ENCODE measurements at places on chromosomes 1 and 21. TPM values are rescaled to one million over a fixed set of nuclear protein-coding genes. Genes with fewer than 3 reads are reported as not detected.

The OPRD1 gene
- not detected for total RNA-seq

The SPRR2B gene
- not detected for total RNA-seq

The S100A10 gene
- 165 TPM for total RNA-seq

The COL6A2 gene
- total RNA-seq: 583 TPM

The KLHDC8A gene
- total RNA-seq: not detected

The C1orf56 gene
- total RNA-seq: 4.9 TPM

The FCGR3A gene
- 29.3 TPM for total RNA-seq

The KCNE2 gene
- total RNA-seq: not detected

The HPDL gene
- total RNA-seq: not detected

The C1orf115 gene
- 63.0 TPM for total RNA-seq

The LIPI gene
- not detected for total RNA-seq

DNA sequence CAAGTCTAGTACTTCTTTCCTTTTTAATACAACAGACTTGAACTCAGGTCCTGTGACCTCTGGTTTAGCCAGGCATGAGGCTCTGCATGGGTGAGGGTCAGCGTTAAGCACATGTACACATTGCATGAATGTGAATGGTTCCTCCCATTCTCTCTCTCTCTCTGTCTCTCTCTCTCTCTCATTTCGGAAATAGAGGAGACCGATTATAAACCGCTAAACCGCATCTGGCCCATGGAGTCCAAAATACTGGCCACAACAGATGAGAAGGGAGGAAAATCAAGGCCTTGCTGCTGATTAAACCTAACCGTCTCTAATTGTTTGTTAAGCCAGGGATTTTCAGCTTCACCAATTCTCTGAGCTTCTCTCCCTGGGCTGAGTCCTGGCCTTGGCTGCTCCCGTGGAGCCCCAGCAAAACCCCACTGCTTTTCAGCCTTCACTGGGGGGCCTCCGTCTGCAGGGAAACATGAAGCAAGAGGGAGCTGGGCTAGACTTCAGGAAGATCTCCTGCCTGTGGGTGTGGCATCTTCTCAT, 6.6 kb downstream of the RSPO1 start:
- DNase-seq: no peak

DNA sequence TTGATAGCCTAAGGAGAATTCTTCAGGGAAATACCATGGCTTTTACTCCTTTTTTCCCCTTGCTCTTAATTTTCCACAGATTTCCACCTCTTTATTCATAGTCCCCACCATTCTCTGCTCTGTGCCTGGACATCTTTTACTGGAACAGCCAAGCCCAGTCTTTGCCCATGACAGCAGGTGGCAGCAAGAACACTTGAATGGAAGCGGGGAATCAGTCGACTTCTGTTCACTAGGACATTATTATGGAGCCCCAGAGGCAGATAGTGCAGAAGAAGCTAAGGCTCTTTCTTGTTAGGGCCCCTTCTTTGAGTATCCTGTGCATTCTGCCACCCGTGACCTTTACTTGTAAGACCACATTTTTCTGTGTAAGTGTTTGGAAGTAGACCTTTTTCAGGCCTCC, 6.3 kb downstream of the OR14I1 start:
- DNase-seq: no peak

GRCh38 chr1:32014199-32014947, 705 bp downstream of the KHDRBS1 start:
- peak; percentile 28 for DNase-seq

DNA sequence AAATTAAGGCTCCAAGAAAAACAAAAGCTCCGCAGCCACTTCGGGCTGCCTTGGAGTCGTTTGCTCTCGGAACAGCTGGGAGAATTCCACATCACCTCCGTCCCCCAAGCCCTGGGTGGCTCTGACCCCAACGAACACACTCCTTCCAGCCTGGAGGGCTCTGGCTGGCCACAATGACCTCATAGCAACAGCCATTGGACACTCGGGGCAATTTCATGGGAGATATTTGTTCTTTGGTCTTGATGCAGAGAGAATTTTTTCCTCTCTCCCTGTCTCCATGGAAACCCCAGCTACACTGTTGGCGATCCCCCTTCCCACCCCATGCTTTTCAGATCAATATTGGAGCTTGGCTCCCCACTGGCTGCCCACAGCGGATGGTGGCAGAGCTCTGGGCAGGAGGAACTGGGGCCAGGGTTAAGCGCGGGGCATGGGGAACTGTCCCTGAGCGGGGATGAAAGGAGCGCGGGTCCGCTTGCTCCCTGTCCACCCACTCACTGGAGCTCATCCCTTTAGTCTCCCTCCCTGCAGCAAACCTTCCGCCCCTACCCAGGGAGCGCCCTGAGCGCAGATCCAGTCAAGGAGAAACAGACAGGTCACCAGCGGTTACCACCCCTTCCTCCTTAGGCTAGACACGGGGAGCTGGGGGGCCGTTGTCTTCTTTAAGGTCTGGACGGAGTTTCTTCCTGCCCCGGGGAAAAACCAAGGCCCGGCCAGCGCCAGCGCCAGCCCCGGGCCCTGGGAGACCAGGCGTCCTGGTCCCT, 1.2 kb downstream of the WNT4 start:
- DNase-seq: no peak

GRCh38 chr1:235073968-235074522, 54.6 kb downstream of the TOMM20 start:
- no peak for DNase-seq

DNA sequence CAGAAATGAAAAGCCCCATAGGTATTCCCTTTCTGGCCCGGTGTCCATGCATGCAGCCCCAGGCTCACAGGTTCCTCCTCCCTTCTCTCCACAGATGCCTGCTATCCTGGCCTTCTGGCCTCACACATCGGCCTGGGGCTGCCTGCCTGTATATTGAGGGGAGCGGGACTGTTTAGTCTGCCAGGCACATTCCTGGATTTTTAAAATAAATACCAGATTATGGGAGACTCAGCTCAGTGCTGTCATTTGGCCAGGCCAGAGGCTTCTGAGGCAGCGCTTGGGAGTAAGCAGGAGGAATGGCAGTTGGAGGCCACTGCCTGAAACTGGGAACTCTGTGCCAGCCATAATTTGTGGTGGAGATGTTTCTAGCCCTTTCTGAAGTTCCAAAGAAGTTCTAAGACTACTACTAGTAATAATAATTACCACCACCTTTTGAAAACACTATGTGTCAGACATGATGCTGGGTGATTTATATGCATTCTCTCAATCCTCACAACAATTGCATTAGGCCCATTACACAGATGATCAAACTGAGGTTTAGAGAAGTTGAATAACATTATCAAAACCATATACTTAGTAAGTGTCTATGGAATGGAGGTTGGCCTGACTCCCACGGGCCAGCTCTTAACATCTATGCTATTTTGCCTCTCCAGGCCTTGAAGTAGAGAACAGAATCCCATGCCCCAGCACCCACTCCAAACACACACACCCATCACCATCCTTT, 107.6 kb downstream of the PLXNA2 start:
- DNase-seq: no peak

DNA sequence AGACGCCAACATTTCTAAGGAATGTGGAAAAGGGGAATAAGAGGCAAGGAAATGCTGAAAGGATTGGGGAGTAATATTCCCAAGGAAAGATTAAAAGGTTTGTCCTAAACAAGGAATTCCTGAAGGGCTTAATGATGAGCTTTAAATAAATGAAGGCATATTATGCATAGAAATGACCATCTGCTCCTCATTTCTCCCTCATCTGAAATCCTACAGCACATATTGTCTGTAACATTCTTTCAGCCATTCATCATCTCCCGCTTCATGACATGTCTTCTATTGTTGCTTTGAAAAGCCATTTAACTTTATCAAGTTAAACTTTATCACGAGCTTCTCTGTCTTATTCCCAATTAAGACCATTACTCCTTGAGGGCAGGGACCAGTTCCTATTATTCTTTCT, 608.7 kb upstream of the PLXNA2 start:
- DNase-seq: no peak

DNA sequence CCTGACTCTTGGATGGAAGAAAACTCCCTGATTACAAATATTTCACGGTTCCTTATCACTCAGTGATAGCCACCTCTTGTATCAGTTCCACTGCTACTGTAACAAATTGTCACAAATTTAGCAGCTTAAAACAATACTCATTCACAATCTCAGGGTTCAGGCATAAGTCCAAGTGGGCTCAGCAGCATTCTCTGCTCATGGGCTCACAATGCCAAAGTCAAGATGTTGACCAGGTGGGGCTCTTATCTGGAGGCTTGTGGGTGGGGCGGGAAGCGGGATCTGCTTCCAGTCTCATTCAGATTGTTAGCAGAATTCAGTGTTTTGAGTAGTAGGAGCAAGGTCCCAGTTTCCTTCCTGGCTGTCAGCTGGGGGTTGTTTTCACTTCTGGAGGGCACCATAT, 137.3 kb upstream of the FAM78B start:
- no peak for DNase-seq

DNA sequence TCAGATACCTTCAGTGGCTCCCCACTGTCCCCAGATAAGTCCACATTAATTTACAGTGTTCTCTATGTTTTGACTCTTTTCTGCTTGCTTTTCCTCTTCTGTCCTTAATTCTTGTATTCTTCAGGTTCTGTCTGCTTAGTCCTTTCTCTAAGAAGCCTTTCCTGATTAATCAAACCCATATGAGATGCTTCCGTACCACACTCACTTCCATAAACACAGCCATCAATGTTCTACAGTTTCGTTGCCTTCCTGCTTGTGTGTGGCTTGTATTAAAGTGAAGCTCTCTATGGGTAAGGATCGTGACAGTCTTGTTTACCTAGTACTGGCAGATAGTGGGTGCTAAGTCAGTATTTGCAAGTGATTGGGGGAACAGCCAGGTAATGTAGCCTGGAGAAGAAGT, 75.9 kb downstream of the PRDM2 start:
- DNase-seq: no peak

DNA sequence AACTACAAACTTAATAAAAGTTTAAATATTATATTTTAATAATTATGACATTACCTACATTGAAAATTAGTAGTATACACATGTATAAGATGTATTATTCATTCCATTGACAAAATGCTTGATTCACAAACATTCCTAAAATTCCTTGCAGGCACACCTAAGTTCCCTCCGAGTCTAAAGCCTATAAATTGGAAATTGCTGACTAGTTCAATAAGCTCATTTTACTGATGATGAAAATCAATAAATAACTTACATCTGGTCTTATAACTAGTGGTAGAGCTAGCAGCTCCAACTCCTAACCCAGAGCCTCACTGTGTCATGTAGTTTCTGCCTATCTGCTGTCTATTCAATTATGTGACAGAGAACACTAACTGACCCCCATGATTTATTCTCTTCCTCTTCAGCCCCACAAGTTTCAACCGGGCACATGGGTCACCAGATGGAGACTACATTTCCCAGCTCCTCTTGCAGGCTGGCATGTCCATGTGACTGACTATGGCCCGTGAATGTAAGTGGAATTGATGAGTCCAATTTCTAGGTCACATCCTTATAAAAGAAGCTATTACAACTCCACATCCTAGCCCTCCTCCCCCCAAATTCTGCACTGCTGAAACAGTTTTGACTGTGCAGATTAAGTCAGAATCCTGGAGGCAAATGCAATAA, 29.6 kb upstream of the LRRC8D start:
- DNase-seq: no peak

- DNase-seq: no peak
Measured at GRCh38 chr1:67338642-67339041, 31.0 kb downstream of the IL12RB2 start.

DNA sequence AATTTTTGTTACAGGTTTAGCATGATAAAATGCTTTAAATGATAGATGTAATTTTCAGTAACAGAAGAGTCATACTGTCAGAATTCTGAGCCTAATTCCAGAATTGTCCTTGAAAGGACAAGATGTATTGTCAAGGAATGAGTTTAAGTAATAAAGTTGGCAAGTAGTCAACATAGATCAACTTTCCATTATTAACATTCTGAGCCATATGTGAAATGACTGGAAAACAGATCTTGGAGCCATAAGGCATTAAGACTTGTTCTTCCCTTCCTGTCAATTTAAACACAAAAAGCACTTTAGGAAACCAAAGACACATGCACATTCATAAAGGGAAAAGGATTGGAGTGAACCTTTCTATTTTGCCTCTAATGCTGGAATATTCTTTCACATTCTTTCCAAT, 107.0 kb downstream of the ODF2L start:
- no peak for DNase-seq

DNA sequence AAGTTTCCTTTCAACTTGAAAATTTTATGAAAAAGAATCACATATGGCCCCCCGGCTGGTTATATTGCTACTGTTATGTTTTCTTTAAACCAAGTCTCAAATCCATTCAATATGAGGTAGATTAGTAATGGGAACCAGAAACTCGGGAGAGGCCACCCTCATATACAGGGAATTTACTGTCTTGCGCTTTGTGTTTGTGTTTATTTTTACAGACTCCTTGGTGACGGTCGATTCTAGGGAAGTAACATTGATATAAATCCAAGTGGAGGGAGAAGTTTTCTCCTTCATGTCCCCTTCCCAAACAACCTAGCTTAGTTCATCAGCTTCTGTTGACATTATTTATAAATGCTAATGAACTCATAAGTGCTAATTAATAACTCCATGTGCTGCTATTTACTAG, 163.5 kb upstream of the LMO4 start:
- no peak for DNase-seq

- DNase-seq: no peak
Measured at GRCh38 chr1:94332516-94332915, 85.7 kb upstream of the ABCD3 start.

- DNase-seq: no peak
Measured at GRCh38 chr1:93448983-93449804, 1.3 kb downstream of the FNBP1L start.

- DNase-seq: no peak
Measured at GRCh38 chr1:42319871-42320484, 15.1 kb downstream of the FOXJ3 start.

DNA sequence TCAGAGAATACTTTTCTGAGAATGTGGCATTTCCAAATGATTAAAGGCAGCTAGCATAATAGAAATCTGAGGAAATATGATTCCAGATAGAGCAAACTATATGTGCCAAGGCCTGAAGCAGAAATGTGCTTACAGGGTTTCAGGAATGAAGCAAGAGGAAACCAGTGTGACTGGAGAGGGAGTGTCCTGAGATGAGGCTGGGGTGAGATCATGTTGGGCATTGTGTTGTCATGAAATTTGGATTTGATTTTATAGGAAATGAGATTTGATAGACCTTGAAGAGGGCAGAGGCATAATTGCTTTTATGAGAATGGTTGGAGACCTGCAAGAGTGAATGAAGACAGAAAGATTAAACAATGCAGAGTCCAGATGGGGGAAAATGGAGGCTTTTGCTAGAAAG, 338.1 kb upstream of the SNX7 start:
- DNase-seq: no peak

GRCh38 chr1:27098431-27099134, 56.3 kb downstream of the SLC9A1 start:
- DNase-seq: no peak

DNA sequence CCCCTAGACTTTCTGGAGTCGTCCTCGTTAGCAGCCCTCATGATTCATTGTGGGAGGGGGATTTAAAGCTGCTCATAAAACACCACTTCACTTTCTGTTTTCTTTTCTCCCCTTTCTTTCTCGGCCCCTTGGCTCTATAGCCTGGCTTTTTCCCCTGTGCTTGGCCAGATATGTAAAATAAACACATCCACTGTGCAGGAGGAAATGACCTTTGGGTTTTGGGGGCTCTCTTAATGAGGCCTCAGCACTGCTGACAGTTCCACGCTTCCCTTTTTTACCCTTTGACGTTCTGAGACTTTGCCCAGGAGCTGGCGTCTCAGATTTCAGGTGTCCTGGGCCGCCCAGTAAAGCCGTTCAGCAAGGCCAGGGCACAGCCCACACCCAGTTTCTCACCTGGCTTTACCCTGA, 65.7 kb downstream of the RUNX3 start:
- DNase-seq: no peak

GRCh38 chr1:71785450-71785849, 496.9 kb downstream of the NEGR1 start:
- DNase-seq: no peak

Measured in omental fat pad (tissue), 4 donors.